ENCODE measurements at places on chromosomes 7 and 10. TPM values are rescaled to one million over a fixed set of nuclear protein-coding genes. Genes with fewer than 3 reads are reported as not detected.

DNA sequence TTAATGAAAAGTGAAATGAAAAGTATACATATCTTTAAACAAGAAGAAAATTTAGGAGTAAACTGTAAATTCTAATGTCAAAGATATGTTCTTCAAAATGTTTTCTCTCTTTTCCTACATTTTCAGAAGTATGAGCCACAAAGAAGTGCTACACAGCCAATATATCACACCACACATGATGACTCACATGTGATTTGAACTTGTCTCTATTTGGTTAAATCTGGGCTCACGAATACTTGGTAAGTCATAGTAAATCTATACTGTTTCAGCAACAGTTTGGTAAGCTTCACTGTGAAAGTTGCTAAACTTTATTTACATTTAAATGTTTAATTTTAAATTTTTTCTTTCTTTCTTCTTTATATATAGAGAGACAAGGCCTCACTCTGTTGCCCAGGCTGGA, 380.6 kb upstream of the IGFBP3 start:
- H3K27ac ChIP-seq: no peak overlapping the region
- H3K4me1 ChIP-seq: no peaks in the 10 kb centered on the region
- no peaks in the 10 kb centered on the region for H3K36me3 ChIP-seq
- no peaks in the 10 kb centered on the region for H3K27me3 ChIP-seq

DNA sequence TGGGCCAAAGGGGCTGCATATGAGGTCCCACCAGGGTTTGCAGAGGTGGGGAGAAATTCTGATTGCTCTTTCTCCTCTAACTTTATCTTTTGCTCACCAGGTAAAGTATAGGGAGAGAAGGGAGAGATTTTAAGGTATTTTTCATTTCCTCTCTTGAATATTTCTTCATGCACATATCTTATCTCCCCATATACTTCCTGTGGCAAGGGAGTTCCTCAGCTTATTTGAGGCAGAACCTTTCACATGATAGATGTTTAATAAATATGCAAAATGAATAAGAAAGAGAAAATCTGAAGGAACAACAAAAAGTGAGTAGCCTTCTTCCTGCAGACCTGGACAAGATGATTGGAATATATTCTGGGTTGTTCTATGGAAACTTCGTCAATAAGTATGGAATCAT, 67.4 kb upstream of the PDCD4 start:
- H3K36me3 ChIP-seq: no peaks in the 10 kb centered on the region
- H3K4me3 ChIP-seq: no peak overlapping the region
- H3K27me3 ChIP-seq: no peaks in the 10 kb centered on the region
- H3K27ac ChIP-seq: peak overlapping the region; percentile 62
- H3K4me1 ChIP-seq: no peaks in the 10 kb centered on the region

DNA sequence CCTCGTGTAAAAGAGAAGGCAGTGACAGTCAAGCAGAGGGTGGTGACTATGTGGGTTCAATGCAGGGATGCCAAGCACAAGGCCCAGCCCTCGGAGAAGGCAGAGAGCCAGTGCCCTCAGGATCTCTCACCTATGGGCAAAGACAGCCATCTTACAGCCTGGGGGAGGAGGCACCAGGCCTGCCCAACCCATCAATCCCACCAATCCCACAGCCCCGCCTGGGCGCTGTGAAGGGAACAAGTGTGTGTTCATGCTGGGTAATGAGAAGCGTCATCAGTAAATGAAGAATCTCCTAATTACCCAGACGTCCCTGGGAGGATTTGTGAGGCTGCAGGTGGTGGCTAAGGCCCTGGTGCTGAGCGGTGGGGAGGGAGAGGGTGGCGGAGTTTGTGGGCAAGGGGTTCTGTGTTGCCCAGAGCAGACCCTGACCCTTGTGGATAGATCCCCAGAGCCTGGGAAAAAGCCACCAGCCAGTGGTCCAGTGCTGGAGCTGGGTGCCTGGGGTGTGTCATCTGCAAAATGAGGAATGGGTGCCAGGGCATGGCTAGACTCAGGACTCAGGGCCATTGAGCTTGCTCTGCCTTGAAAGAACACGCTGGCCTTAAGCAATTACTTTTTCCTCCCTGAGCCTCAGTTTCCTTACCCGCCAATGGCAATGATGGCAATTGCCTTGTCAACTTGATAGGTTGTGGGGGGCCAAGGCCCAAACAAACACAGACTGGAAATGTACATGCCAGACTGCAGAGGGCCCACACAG, 128.1 kb upstream of the UNC5B start:
- H3K36me3 ChIP-seq: no peaks in the 10 kb centered on the region
- H3K4me3 ChIP-seq: no peak overlapping the region
- H3K4me1 ChIP-seq: no peaks in the 10 kb centered on the region
- DNase-seq: no peak
- no peak overlapping the region for H3K27ac ChIP-seq

GRCh38 chr10:102962951-102963755, 45.1 kb downstream of the CNNM2 start:
- no peak overlapping the region for H3K4me3 ChIP-seq
- no peaks in the 10 kb centered on the region for H3K4me1 ChIP-seq
- no peak overlapping the region for H3K27ac ChIP-seq
- H3K36me3 ChIP-seq: no peaks in the 10 kb centered on the region

NEBL gene
- total RNA-seq: 3.8 TPM

CYP3A7 gene
- total RNA-seq: not detected

DNA sequence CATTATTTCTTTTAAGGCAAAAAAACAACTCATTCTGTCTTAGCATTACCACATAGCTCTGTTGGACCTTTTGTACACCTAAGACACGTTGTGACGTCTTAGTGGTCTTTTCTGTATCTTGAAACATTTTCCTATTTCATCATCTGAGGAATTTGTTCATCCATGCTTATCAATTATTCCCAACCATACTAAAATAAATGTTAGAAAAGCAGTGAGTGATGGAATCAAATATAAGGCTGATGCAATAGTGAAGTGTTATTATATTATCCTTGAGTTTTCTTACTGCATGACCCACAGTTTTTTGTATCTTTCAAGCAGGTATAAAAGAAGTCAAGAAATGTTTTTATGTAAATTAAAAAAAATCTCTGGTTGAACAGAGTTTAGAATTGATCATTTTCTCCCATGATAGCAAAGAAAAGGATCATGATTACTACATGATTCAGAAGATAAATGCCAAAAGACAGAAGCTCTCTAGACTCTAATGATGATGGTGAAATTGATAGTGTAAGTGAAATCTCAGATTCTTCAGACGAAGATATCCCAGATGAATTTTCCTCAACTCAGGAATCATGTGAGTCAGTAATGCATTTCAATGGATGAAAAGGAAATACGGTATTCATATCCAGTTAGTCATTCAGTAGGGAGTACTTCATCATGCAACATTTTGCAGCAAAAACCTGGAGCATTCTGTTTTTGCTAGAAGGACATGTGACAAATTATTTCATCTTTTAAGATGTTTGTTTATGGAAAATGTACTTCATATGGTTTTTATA, 51.4 kb downstream of the CELF2 start:
- H3K27me3 ChIP-seq: no peaks in the 10 kb centered on the region
- H3K36me3 ChIP-seq: no peaks in the 10 kb centered on the region
- no peak for DNase-seq
- H3K4me3 ChIP-seq: no peak overlapping the region
- no peak overlapping the region for H3K27ac ChIP-seq
- no peaks in the 10 kb centered on the region for H3K4me1 ChIP-seq

GRCh38 chr10:6333086-6333485, 130.4 kb downstream of the PFKFB3 start:
- no peaks in the 10 kb centered on the region for H3K27me3 ChIP-seq
- no peak for DNase-seq
- H3K4me3 ChIP-seq: no peak overlapping the region
- H3K36me3 ChIP-seq: no peaks in the 10 kb centered on the region
- no peak overlapping the region for H3K27ac ChIP-seq

PILRA gene
- 7.9 TPM for total RNA-seq

- H3K27ac ChIP-seq: no peak overlapping the region
- no peaks in the 10 kb centered on the region for H3K36me3 ChIP-seq
- no peak for DNase-seq
- H3K4me1 ChIP-seq: no peaks in the 10 kb centered on the region
These were observed 14.7 kb downstream of the CALCR start for GRCh38 chr7:93559639-93560491.

DNA sequence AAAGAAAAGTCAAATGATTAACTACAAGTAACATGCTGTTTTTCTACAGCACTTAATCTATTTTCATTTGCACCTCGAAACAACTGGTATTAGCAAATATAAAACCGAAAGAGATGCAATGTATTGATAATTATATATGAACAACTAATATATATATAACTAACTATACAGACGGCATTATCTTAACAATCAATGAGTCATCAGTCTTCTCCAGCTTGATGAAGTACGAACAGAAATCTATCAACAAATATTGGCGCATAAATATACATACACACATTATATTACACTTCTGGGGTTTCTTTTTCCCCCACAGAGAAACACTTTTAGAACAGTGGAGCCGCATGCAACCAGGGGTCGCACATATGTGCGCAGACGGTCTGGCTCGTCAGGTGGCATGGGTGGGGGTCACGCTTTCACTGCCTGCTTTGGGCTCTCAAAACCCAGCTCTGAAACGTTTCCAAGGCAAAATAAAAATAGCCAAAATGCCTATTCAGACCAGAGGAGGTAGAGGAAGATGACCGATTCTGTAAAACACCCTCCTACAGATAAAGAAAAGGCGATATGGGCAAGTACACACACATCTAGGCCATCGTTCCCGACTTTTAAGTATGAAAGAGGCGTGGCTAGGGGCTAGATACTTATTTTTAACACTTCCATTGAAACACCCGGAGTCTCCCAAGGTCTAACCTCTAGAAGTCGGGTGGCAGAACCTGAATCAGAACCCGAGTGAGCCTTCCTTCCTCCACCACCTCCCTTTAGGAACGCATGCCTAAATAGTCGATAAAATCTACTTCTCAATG, 1.7 kb downstream of the ARHGAP12 start:
- no peaks in the 10 kb centered on the region for H3K27me3 ChIP-seq
- peak overlapping the region; percentile 81 for H3K4me3 ChIP-seq
- H3K4me1 ChIP-seq: no peaks in the 10 kb centered on the region
- no peaks in the 10 kb centered on the region for H3K36me3 ChIP-seq

GRCh38 chr10:18721067-18721466, 61.8 kb downstream of the ARL5B start:
- H3K36me3 ChIP-seq: no peaks in the 10 kb centered on the region
- no peak overlapping the region for H3K4me3 ChIP-seq
- H3K27ac ChIP-seq: no peak overlapping the region
- no peaks in the 10 kb centered on the region for H3K27me3 ChIP-seq
- DNase-seq: no peak
- H3K4me1 ChIP-seq: no peaks in the 10 kb centered on the region

DNA sequence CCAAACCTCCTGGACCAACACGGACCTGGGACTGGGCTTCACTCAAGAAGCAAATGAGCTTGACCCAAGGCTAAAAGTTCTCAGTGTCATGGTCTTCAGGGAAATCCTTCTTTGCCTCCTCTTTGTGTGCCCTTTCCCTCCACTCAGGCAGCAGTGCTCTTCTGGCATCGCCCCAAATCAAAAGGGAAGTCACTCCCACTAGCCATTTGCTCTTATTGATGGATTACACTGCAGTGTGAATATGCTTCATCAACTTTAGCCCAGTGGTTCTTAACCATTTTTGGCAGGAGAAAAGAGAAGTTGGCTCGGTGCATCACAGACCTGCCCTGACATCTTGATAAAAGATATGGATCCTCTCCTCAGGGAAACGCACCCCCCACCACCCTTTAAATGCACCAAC, 19.2 kb upstream of the IKZF1 start:
- H3K4me3 ChIP-seq: no peak overlapping the region
- no peak overlapping the region for H3K27ac ChIP-seq
- H3K27me3 ChIP-seq: no peaks in the 10 kb centered on the region
- DNase-seq: no peak

- H3K27me3 ChIP-seq: no peaks in the 10 kb centered on the region
- DNase-seq: no peak
- no peak overlapping the region for H3K4me3 ChIP-seq
- H3K36me3 ChIP-seq: no peaks in the 10 kb centered on the region
- H3K27ac ChIP-seq: no peak overlapping the region
These were observed 230.4 kb upstream of the TMEM72 start for GRCh38 chr10:44680764-44681163.

ITPRID1 gene
- total RNA-seq: 2.6 TPM

DNA sequence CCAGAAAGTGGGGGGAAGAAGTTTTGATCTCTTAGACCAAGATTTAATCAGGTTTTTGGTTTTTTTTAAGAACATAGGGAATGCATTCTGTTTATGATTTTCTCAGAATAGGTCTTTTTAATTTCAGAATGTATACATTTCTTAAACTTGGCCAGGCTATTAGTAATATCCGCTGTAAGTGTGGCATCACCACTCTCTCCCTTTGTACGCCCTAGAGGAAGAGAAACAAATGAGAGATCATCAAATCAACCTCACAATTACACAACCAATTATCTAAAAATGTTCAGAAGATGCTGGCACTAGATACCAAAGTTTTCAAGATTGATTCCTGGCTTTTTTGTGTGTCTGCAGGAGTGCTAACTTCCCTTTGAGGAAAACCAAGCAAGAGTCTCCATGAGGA, 70.0 kb downstream of the KLF6 start:
- H3K4me1 ChIP-seq: no peaks in the 10 kb centered on the region
- no peaks in the 10 kb centered on the region for H3K36me3 ChIP-seq
- no peak overlapping the region for H3K27ac ChIP-seq
- H3K4me3 ChIP-seq: no peak overlapping the region

DNA sequence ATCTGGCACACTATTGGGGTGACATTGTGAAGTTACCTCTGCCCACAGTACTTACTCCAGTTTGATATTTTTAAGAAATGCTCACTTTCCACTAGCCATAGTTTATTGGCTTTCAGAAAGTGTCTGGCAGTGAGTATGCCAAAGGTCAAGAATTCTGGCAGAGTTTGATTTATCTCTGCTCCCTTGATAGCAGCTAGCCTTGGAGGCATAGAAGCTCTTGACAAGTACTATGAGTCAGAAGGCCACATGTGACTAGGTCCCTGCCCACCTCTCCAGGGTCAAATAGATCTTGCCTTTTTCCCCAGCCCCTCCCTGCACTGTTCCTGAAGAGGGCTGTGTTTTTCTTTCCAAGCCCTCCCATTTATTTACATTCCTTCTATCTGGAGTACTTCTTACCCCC, 202.2 kb downstream of the AUTS2 start:
- H3K4me3 ChIP-seq: no peak overlapping the region
- no peak for DNase-seq
- no peaks in the 10 kb centered on the region for H3K36me3 ChIP-seq
- no peaks in the 10 kb centered on the region for H3K4me1 ChIP-seq

DNA sequence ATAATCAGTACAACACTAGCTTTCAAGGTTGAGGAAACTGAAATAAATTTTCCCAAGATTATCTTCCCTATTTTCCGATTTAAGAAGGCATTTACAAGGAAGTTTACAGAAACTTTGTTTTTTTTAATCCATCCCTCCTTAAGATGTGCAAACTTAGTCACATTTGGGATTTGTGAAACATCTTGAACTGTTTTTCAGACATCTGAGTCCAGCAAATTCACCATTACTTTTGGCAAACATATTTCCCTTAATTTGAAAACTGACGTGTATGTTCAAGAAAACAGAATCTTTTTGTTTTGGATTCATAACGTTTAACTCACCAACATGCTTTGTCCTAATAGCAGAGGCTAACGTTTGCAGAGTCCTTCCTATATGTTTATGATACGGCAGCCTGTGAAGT, 19.5 kb downstream of the GLI3 start:
- H3K4me1 ChIP-seq: no peaks in the 10 kb centered on the region
- peak overlapping the region; percentile 85 for H3K27ac ChIP-seq
- no peaks in the 10 kb centered on the region for H3K36me3 ChIP-seq
- no peak overlapping the region for H3K4me3 ChIP-seq
- H3K27me3 ChIP-seq: no peaks in the 10 kb centered on the region
- no peak for DNase-seq

PLXDC2 gene
- total RNA-seq: 101 TPM

MYPN gene
- not detected for total RNA-seq
